ENCODE measurements at places on chromosomes 4 and X. TPM values are rescaled to one million over a fixed set of nuclear protein-coding genes. Genes with fewer than 3 reads are reported as not detected.

The FGB gene
- not detected for total RNA-seq

The FAM47E gene
- total RNA-seq: 16.9 TPM

The FAAH2 gene
- 7.4 TPM for total RNA-seq

The CENPU gene
- total RNA-seq: 1.8 TPM

The AKAP14 gene
- not detected for total RNA-seq

- DNase-seq: no peak
Measured at GRCh38 chr4:118120120-118120760, 86.0 kb downstream of the NDST3 start.

- DNase-seq: no peak
Measured at GRCh38 chrX:136766785-136767103, 14.0 kb downstream of the ARHGEF6 start.

GRCh38 chr4:165631208-165631894, 241.7 kb upstream of the TLL1 start:
- DNase-seq: no peak

DNA sequence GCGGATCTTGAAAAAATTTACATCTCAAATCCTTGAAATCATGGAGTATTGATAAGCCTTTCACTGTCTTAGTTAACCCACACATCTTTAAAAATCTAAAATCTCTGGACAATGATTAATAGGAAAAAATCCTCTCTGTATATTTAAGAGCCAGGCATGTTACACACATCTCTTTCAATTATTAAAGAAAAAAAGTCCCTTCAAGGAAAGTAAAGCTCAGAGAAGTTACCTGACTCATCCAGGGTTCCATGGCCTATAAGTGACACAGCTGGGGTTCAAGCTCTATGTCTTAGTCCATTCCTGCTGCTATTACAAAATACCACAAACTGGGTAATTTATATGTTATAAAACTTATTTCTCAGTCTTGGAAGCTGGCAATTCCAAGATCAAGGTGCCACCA, 14.2 kb upstream of the FGF16 start:
- DNase-seq: no peak

DNA sequence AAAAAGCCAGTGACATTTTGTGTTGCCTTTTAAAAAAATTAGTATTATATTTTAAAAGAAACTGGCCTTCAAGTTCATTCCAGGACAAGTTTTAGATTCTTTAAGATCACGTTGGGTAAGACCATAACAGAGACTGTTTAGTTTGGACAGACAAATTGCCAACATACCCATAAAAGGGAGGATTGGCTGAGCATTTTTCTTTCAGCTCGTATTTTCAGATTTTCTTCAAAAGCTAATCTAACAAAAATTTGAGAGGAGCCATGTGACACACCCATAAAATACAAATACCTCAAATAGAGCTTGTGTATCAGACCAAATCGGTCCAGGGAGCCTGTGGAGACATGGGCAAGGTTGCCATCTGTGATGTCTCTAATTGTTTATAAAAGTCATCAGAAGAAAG, 74.6 kb upstream of the C1QTNF7 start:
- DNase-seq: no peak

- DNase-seq: no peak
Measured at GRCh38 chr4:13966231-13967195, 339.0 kb upstream of the BOD1L1 start.

GRCh38 chr4:30716158-30716557, 4.0 kb upstream of the PCDH7 start:
- no peak for DNase-seq

Measured in thyroid gland (tissue), 4 donors.